ENCODE measurements at places on chromosomes 11 and 22. TPM values are rescaled to one million over a fixed set of nuclear protein-coding genes. Genes with fewer than 3 reads are reported as not detected.

Gene HSD17B12
- total RNA-seq: 95.2 TPM

Gene ALDH3B1
- 2.5 TPM for total RNA-seq

Gene MCM5
- total RNA-seq: 34.4 TPM

Gene RAG1
- 0.12 TPM for total RNA-seq

Gene MTCH2
- total RNA-seq: 102 TPM

Gene TRPM5
- total RNA-seq: not detected

Gene GUCY1A2
- 0.84 TPM for total RNA-seq

Gene UEVLD
- total RNA-seq: 20.1 TPM

Gene THY1
- total RNA-seq: 3.6 TPM

Gene CASP12
- total RNA-seq: not detected

Gene C11orf86
- total RNA-seq: not detected

Gene FXYD2
- not detected for total RNA-seq

Gene C11orf52
- 3.5 TPM for total RNA-seq

Gene CASP5
- total RNA-seq: not detected

Gene SCGB1D2
- 0.56 TPM for total RNA-seq

Gene ART5
- not detected for total RNA-seq

Gene KCNQ1
- 1.6 TPM for total RNA-seq

Gene CBLIF
- total RNA-seq: not detected

Gene MRGPRF
- total RNA-seq: 1.7 TPM

Gene ACR
- total RNA-seq: 0.40 TPM

Gene NDUFC2
- 145 TPM for total RNA-seq

Gene TLCD5
- total RNA-seq: 0.48 TPM

Gene GRM5
- not detected for total RNA-seq
